ENCODE measurements at places on chromosomes 2 and 18.

DNA sequence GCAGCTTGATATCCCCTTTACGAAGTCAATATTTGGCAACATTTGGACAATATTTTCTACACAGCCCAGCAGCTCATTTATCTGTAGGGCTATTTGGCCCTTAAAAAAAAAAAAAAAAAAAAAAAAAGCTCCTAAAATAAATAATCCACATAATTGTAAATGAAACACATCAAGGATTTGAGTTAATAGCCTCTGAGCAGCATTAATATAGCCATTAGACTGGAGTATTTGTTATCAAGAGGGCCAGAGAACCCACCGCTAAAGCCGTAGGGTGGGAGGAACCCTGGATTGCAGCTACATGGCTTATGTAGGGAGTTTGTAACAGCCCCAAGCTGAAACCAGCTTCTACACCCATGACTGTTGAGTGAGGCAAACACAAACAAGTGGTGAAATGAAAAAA lies 84.5 kb downstream of the RNF152 start:
- DNase-seq = no peak

GRCh38 chr2:241225983-241226382 lies 37.5 kb downstream of the ANO7 start:
- no peak for DNase-seq

DNA sequence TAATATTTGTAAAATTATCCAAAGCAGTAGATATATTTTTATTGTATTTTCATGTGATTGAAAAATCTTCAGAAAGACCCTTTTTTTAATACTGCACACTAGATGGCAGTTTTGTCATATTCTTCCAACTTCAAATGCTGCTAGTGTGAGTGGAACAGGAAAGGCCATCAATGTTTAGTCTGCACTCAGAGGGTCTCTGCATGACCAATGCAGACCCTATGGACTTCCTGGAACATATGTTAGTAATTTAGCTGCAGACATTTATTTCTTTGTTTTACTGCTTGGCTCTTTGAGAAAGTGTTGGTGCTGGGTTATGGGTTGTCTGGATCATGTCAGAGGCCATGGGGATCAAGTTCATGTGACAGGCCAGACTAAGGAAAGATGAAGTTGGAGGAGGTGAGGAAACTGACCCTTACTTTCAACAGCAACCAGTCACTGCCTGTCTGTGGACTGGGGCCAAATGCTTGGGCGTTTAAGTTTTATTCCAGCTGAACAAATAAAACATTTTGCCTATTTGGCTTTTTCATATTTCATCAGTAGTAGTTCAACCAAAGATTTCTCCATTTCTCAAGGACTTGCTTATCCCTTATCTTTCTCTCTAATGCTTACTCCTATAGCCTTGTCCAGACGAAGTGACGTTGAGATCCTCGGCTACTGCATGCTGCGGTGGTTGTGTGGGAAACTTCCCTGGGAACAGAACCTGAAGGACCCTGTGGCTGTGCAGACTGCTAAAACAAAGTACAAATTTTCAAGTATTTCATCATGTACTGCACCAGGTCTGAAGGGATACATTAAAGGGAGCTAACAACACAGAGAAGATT lies 84.8 kb downstream of the VRK2 start:
- DNase-seq = no peak

- no peak for DNase-seq
Measured at GRCh38 chr18:36534154-36534688, 236.7 kb downstream of the FHOD3 start.

- DNase-seq = no peak
Measured at GRCh38 chr2:101473591-101473910, 1.4 kb downstream of the RFX8 start.

GRCh38 chr18:37565101-37565976 lies at the start of gene CELF4:
Gene CELF4, minus strand, starts transcription at chr18:37565798.
- DNase-seq = no peak

- DNase-seq = no peak
Measured at GRCh38 chr2:216281316-216281715, 91.0 kb downstream of the MARCHF4 start.

GRCh38 chr2:43105586-43106558 lies 120.5 kb downstream of the ZFP36L2 start:
- no peak for DNase-seq

Measured in stimulated activated CD4-positive, alpha-beta T cell treated with anti-CD3 and anti-CD28 coated beads, Interleukin-1b, Interleukin-23, amount 100 ng/mL, for 24 hours (primary cell).